ENCODE measurements at places on chromosomes 7 and 10.

DNA sequence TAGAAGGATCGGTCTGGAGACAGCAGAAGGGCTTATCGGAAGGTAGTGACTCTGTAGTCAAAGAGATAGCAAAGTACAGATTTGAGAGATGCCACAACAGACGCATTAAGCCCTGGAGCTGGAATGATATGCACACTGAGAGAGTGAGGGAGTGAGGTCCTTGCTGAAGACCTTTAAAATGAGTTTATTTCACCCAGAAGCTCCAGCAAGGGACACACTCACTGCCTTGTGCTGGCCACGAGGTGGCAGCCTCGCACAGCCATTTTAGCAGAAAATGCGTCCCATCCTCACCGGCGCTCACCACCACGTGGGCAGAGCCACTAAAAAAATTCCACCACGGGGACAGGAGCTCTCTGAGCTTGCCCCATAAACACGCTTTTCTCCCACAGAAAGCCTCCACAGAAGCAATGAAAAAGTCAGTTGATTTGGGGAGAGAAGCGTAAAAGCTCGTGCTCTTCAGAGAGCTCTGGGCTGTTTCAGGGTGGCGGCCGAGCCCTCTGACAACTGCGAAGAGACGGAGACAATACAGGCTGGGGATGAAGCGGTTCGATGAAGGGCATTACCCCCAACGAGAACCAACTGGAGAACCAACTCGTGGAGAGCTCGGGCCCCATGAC, 163.0 kb upstream of the KLF14 start:
- DNase-seq: peak; percentile 82

- peak; percentile 31 for DNase-seq
Measured at GRCh38 chr7:98836811-98837629, 32.8 kb downstream of the TMEM130 start.

DNA sequence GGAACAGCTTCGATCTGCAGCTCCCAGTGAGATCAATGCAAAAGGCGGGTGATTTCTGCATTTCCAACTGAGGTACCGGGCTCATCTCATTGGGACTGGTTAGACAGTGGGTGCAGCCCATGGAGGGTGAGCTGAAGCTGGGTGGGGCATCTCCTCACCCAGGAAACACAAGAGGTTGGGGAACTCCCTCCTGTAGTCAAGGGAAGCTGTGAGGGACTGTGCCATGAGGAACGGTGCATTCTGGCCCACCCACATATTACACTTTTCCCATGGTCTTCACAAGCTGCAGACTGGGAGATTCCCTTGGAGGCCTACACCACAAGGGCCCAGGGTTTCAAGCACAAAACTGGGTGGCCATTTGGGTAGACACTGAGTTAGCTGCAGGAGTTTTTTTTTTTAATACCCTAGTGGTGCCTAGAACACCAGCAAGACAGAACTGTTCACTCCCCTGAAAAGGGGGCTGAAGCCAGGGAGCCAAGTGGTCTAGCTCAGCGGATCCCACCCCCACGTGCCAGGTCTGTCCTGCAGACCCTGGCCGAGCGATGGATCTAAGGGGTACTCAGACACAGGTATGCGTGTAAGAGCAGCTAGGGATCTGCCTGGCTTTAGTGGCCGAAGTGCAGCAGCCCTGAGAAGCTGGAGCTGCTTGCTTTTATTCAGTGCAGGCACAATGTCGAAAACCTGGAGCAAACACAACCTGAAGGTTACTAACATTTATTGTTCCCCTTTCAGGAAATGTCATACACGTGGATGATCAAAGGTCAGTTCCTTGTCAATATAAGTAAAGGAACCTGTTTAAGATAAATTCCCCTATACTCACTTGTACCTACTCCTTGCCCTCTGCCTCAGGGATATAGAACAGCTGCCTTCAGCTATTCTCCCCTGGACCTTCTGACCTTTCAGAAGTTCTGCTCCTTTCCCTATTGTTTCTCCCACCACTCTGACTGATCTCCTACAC, 3.1 kb upstream of the SAMD9 start:
- DNase-seq: no peak

DNA sequence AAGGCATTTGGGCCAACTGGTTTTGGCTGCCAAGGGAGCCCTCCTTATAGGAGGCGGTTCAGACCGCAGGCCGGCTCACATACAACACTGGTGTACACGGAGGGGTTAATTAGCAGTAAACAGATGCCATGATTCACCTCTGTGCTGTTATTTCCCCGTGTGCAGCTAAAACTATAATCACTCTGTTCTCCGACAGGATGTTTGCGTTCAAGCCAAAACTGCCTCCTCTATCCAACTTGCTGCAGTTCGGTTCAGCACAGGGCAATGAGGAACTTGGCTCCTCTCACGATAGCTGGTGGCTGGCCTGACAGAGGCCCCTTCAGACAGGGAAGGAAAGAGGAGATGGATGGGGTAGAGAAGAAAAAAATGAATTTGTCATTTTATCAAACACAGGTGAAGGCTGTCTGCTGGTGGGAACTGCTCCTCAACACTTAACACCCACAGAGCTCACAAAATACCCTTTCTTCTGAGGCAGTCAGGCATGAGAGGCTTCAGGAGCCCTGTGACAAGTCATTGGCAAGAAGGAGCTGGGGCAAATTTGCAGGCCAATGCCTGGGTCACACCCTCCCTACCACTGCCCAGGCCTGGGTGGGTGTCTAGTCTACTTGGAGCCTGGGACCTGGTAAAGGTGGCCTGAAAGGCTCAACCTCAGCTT, 24.0 kb downstream of the KCNMA1 start:
- DNase-seq: no peak

DNA sequence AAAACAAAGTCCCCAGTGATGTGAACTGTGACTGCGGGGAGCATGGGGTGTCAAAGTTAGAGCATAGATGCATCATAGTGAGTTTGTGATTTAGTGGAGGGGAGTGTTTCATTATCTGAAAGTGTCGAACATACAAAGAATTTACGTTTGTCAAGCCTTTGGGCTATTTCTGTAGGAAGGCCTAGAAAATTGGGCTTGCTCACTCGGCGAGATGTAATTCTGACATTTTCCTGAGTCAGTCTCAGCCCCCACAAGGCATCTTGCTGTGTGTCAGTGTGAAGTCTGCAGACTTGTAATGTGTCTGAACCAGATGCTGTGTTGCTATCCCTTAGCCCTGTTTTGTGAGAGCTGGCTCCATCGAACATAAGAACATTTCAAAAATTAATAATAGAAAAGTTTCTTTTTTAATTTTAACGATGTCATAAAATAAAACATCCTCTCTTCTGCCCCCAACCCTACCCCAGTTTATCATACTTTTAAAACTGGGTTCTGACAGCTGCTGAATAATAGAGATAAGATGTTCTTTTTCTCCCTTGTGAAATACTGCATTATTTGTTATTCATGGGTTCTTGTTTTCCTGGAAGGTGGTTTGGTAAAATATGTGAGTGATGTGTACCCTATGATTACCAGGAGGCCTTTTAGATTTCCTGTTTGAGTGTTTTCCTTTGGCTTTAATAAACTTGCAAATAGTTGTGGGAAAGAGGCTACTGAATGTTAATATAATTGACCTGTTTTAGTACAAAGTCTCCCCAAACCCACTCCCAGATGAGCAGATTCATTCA, 207.4 kb downstream of the GPR158 start:
- DNase-seq: no peak

GRCh38 chr7:30139836-30140384, 5.1 kb downstream of the MTURN start:
- no peak for DNase-seq

GRCh38 chr7:15967121-15967520, 280.6 kb upstream of the MEOX2 start:
- no peak for DNase-seq

DNA sequence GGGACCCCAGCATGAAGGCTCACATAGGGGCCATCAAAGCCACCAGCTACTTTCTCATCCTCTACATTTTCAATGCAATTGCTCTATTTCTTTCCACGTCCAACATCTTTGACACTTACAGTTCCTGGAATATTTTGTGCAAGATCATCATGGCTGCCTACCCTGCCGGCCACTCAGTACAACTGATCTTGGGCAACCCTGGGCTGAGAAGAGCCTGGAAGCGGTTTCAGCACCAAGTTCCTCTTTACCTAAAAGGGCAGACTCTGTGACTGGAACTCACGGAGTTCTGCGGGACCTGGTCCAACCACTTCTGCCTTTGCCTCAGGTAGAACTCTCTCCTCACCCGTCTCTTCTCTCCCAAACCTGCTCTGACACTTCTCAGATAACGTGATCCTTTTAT, 945 bp downstream of the TAS2R40 start:
- no peak for DNase-seq

DNA sequence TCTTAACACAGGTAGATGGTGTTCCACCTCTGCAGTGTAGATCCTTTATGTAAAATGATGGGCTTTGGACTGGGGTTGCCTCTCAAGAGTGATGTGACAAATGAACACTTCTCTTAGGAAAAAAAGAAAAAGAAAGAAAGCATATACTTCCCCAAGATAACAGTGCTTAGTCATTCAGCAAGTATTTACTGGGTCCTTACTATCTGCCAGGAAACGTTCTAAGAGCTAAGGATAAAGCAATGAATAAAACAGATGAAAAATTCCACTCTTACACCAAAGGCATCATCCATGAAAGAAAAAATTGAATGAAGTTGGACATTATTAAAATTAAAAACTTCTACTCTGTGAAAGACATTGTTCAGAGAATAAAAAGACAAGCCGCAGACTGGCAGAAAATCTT, 177.3 kb downstream of the C7orf25 start:
- DNase-seq: peak; percentile 64

DNA sequence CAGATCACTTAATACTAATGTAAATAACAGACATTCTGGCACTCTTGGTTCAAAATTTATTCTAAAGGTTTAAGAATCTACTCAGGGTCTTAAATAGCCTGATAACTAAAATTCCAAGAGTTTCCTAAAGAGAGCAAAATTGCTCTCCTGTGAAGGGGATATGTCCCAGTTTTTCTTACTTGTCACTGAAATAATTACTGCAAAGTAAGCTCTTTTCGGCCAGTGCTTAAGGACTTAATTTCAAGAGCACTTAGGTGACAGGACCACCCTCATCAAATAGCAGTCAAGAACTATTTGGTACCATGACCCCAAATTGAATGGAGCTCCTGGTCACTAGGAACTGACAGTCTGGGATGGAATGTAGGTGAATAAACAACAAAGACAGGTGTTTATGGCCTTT, 1.8 kb upstream of the IMMP2L start:
- DNase-seq: no peak

GRCh38 chr10:10776363-10776762, 241.3 kb upstream of the CELF2 start:
- DNase-seq: no peak

- DNase-seq: peak; percentile 3
Measured at GRCh38 chr10:59805014-59805413, 51.8 kb upstream of the MRLN start.

DNA sequence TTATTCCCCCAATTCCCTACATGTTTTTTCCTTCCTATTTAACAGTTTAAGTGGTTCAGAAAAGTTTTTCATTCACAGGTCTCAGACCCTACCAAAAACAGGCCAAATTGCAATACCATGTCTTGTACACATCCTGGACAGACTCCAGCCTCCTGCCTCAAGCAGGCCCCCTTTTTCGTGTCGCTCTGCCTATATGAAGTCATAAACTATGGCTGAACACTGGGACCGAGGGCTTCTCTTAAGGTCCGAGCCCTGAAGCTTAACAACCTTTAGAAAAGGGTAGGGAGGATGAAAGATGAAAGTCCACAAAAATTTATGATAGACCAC, 1.4 kb downstream of the FBXW4 start:
- DNase-seq: peak; percentile 66

DNA sequence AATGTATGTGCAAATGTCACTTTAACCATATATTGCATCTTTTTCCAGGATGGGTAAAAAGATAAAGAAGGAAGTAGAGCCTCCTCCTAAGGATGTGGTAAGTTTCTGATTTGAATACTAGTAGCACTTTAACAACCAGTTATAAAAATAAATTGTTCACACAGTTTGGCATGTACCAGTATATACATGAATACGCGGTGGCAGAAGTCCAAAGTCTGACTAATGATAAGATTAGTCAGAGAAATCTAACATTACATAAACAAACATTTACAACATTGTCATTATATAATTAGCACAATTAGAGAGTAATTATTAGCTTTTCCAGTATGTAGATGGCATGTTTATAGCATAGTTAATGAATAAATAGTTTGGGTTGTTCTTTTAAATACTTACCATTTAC, 4.1 kb downstream of the ARMC3 start:
- peak; percentile 64 for DNase-seq

GRCh38 chr7:149874644-149875028, 867 bp downstream of the ATP6V0E2 start:
- DNase-seq: no peak

DNA sequence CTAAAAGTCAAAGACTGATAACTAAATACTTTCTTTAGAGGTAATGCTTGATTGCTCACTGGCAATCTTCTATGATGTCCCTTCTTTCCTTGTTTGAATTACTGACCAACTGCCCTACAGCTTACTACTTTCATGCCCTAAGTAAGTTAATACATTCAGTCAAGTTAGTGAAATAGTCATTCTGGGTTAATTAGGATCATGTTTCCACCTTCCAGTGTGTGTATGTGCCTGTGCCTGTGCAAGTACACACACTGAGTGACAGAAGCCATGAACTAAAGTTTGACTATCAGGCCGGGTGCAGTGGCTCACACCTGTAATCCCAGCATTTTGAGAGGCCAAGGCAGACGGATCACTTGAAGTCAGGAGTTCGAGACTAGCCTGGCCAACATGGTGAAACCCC, 187.9 kb downstream of the CACNA2D1 start:
- no peak for DNase-seq

DNA sequence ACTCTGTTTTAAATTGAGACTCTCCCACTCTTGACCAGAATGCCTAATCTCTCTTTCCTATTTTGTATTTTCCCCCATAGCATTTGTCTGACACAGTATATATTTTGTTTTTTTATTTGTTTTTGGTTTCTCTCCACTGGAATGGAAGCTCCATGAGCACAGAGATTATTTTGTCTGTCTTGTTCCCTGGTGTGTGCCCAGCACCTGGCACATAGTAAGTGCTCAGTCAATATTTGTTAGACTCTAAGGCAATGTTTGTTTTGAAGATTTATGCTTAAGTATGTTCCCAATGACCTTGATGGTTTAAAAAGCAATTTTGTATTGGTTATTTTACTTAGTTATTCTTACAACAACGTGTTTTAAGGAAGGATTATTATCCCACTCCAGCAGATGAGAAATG, 201.8 kb downstream of the DYNC1I1 start:
- DNase-seq: no peak

DNA sequence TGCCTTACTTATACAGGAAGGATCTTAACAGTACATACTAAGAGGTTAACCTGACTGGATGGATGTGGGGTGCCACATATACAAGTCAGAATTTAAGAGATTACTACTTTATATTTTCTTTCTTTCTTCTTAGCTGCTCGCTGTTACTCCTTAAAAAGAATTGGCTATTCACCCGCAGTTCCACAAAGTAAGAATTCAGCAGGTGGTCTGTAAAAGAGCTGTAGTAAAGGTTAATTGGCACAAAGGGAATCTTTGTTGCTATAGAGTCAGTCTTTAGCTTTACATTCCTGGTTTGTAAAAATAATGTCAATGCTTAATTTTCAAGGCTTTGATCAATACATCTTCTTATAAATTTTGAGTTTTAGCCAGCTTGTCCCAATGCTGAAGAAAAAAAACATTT, 43.2 kb downstream of the RALA start:
- DNase-seq: no peak

GRCh38 chr7:3488829-3489228, 187.8 kb downstream of the SDK1 start:
- no peak for DNase-seq

GRCh38 chr7:73433924-73434700, 534 bp downstream of the FZD9 start:
- peak; percentile 17 for DNase-seq
